Liver (tissue), 10 donors: ENCODE measurements at places on chromosomes 7 and 10. TPM values are rescaled to one million over a fixed set of nuclear protein-coding genes. Genes with fewer than 3 reads are reported as not detected.

MYPN gene
- polyA plus RNA-seq, result 0.01 TPM

- no peaks in the 10 kb centered on the region for H3K4me1 ChIP-seq
- no peak overlapping the region for H3K4me3 ChIP-seq
- no peaks in the 10 kb centered on the region for H3K27me3 ChIP-seq
- no peak for DNase-seq
These were observed 49.6 kb upstream of the GPR158 start for GRCh38 chr10:25125201-25125611.

TMEM270 gene
- not detected for polyA plus RNA-seq

DNA sequence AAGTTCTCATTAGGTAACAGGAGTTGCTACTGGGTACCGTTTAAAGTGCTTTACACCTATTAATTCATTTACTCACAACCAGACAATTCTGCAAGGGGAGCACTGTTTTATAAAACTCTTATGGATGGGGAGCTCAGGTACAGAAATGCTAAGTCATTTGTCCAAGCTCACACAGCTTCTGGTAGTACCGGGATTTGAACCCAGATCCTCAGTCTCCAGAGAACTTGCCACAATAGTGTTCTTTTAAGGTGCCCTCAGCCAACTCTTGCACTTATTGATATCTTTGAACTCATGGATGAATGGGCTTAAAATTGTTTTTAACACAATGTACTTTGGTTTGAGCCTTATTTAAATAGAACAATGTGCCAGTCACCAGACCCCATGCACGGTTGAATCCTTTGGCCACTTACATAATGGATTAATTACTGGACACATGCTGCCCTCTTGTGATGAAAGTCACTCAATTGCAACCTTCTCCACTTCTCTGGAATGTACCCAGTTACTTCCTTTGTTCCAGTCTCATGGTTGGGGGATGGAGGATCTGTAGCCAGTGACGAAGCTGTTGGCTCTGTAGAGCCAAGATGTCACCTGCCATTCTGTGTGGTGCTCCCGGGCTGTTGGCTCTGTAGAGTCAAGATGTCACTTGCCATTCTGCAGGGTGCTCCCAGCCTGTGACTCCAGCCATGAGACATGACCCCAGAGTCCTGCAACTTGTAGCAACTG lies 65.6 kb downstream of the NOD1 start:
- H3K36me3 ChIP-seq, result no peaks in the 10 kb centered on the region
- H3K4me3 ChIP-seq, result no peak overlapping the region
- H3K4me1 ChIP-seq, result no peaks in the 10 kb centered on the region
- H3K27me3 ChIP-seq, result no peaks in the 10 kb centered on the region
- no peak overlapping the region for H3K27ac ChIP-seq

GRCh38 chr7:2820508-2820934 lies 23.6 kb downstream of the GNA12 start:
- no peak for DNase-seq
- peak overlapping the region; percentile 62 for H3K27ac ChIP-seq
- no peak overlapping the region for H3K4me3 ChIP-seq
- no peaks in the 10 kb centered on the region for H3K27me3 ChIP-seq
- no peaks in the 10 kb centered on the region for H3K36me3 ChIP-seq

- no peaks in the 10 kb centered on the region for H3K27me3 ChIP-seq
- DNase-seq, result no peak
- no peak overlapping the region for H3K27ac ChIP-seq
- no peak overlapping the region for H3K4me3 ChIP-seq
- H3K36me3 ChIP-seq, result no peaks in the 10 kb centered on the region
These were observed 48.7 kb upstream of the OCM2 start for GRCh38 chr7:98038731-98039130.

GRCh38 chr7:139820089-139820488 lies 9.0 kb upstream of the TBXAS1 start:
- no peaks in the 10 kb centered on the region for H3K27me3 ChIP-seq
- no peak overlapping the region for H3K4me3 ChIP-seq
- no peaks in the 10 kb centered on the region for H3K36me3 ChIP-seq
- H3K27ac ChIP-seq, result no peak overlapping the region
- DNase-seq, result no peak

SLC16A12 gene
- polyA plus RNA-seq, result 0.03 TPM

C10orf62 gene
- 0.16 TPM for polyA plus RNA-seq

DNA sequence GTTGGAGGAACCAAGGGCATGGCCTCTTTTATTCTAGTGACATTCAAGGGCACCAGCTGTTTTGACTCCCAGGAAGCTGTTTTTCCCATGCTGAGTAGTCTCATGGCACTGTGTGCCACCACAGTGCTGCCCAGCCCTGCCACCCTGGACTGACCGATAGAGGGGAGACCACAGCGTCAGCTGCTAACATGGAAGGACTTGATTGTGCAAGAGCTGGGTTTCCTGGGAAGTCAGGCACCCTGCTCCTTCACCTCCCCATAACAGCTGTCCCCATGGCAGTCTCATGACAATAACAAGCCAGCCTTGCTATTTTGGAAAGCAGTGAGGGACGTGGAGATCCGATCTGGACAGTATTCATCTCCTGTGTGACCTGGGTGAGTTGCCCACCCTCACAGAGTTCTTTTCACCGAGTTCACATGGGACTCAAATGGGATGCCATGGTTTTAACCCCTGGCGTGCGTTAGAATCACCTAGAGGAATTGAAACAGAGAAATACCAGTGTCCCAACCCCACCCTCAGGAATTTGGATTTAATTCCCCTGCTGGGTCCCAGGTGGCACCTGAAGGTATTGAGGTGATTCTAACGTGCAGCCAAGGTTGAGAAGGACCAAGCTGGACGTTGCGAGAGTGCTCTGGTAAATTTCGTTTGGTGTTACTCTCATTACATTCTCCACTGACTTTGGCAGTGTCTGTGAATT lies 174.8 kb downstream of the CELF2 start:
- peaks cover 4% of the 10 kb centered on the region for H3K27me3 ChIP-seq
- DNase-seq, result no peak
- no peak overlapping the region for H3K4me3 ChIP-seq

DNA sequence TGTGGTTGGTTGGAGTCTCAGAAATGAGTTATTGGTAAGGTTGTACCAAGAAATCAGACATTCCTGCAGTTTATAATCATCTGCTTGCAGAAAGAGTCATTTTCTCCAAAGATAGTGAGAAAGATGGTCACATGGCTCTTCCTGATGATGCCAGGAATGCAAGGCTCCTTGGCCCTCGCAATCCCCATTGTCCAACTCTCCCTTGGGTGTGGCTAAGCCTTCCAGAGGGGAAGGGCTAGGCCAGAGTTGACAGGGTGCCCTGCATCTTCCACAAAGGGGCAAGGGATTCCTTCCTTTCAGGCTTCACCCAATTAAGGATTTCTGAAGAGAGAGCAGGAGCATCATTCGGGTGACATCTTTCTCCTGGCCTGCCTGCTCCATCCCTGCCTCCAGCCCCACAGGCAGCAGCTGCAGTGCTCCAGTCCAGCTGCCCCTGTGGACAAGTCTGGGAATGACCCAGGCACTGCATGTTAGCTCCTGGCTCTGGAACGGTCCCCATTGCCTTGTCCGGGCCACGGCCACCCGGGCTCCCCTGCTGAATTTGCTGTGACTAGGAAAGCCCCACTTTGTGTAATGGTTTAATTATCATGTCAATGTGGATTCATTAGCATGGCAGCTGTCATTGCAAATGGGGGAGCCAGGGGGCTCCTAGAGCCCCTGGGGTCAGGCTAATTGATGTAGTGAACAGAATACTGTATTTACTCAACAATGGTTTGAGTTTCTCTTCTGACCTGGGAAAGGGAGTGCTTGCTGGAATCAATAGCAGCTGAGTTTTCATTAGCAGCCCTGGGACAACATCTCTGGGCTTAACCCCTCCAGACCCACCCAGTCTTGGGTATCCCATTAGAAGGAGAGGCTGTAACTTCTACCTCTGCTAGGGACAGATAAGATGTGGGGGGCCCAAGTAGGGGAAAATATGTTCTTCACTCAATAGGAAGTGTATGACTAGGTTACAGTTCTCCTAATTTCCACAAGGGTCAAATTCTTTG lies 112.6 kb upstream of the TBX20 start:
- H3K27ac ChIP-seq, result no peak overlapping the region
- DNase-seq, result peak; percentile 46
- no peaks in the 10 kb centered on the region for H3K27me3 ChIP-seq
- H3K4me3 ChIP-seq, result no peak overlapping the region

H2BK1 gene
- not detected for polyA plus RNA-seq

DNA sequence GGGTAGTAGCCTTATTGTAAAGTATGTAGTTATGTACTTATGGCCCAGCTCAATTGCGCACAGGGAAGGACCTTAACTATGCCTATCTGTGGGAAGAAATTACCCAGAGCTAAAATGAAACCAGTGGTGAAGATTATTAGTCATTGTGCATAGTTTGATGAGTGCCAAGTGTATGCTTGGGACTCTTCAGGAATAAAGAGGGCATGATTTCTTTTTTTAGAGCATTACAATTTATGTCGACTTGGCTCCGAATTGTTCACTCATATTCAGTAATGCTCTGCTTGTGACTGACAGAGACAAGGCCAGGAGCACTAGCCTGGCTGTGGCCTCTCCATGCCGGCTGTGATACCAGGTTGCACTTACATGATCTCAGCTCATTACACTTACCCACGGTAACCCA lies 269.5 kb downstream of the TRIL start:
- H3K27me3 ChIP-seq, result no peaks in the 10 kb centered on the region
- H3K27ac ChIP-seq, result no peak overlapping the region
- H3K4me1 ChIP-seq, result no peaks in the 10 kb centered on the region
- no peak overlapping the region for H3K4me3 ChIP-seq
- no peak for DNase-seq

GRCh38 chr7:105815576-105815975 lies 60.8 kb downstream of the ATXN7L1 start:
- H3K4me1 ChIP-seq, result peaks cover 14% of the 10 kb centered on the region
- no peak overlapping the region for H3K27ac ChIP-seq

- H3K27ac ChIP-seq, result no peak overlapping the region
- H3K4me1 ChIP-seq, result no peaks in the 10 kb centered on the region
- H3K4me3 ChIP-seq, result no peak overlapping the region
These were observed 166.6 kb downstream of the KIF20B start for GRCh38 chr10:89867964-89868363.

DNA sequence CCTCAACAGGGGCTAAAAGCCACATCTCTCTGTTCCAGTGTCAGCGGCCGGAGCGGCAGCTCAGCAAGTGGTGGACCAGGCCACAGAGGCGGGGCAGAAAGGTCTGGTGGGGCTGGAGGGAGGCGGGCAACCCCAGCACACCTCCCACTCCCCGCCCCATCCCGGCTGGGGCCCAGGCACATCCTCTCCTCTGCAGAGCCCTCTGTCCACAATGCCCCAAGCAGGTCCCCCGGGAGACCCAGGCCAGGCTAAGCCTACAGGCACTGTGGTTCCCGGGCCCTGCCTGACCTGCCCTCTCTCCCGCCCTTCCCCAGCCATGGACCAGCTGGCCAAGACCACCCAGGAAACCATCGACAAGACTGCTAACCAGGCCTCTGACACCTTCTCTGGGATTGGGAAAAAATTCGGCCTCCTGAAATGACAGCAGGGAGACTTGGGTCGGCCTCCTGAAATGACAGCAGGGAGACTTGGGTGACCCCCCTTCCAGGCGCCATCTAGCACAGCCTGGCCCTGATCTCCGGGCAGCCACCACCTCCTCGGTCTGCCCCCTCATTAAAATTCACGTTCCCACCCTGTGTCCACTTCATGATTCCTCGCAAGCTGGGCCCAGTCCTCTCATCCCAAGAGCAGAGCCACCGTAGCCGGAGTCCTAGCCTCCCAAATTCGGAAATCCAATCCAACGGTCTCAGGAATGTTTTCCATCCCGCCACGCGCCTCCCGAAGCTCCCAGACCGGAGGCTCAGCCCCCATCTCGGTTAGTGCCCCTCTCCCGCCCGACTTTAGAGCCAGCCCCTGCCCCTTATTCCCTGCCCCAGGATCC lies 2.1 kb downstream of the ADIRF start:
- no peaks in the 10 kb centered on the region for H3K27me3 ChIP-seq
- H3K36me3 ChIP-seq, result no peaks in the 10 kb centered on the region

GRCh38 chr7:28390426-28390825 lies 21.9 kb upstream of the CREB5 start:
- no peaks in the 10 kb centered on the region for H3K36me3 ChIP-seq
- no peak overlapping the region for H3K27ac ChIP-seq
- peaks cover 1% of the 10 kb centered on the region for H3K4me1 ChIP-seq
- no peak overlapping the region for H3K4me3 ChIP-seq
- no peak for DNase-seq

- no peaks in the 10 kb centered on the region for H3K36me3 ChIP-seq
- no peaks in the 10 kb centered on the region for H3K27me3 ChIP-seq
- no peak for DNase-seq
These were observed 54.1 kb downstream of the SLIT1 start for GRCh38 chr10:97131666-97132065.

GFRA1 gene
- polyA plus RNA-seq, result 20.5 TPM

PPRC1 gene
- polyA plus RNA-seq, result 4.9 TPM

GRCh38 chr10:79255007-79255507 lies 92.2 kb upstream of the PPIF start:
- H3K4me1 ChIP-seq, result no peaks in the 10 kb centered on the region
- H3K36me3 ChIP-seq, result peaks cover 2% of the 10 kb centered on the region
- no peak for DNase-seq
- no peak overlapping the region for H3K27ac ChIP-seq
- H3K4me3 ChIP-seq, result no peak overlapping the region
- no peaks in the 10 kb centered on the region for H3K27me3 ChIP-seq

- no peak for DNase-seq
- H3K36me3 ChIP-seq, result no peaks in the 10 kb centered on the region
- H3K27me3 ChIP-seq, result no peaks in the 10 kb centered on the region
- H3K4me3 ChIP-seq, result no peak overlapping the region
- no peak overlapping the region for H3K27ac ChIP-seq
These were observed 7.9 kb downstream of the CEP41 start for GRCh38 chr7:130432886-130433285.
